A172 (cell line): ENCODE measurements at places on chromosomes 4 and X. TPM values are rescaled to one million over a fixed set of nuclear protein-coding genes. Genes with fewer than 3 reads are reported as not detected.

TFE3 gene
- total RNA-seq: 49.8 and 64.1 TPM in 2 replicates

BGN gene
- total RNA-seq: not detected in 2 replicates

- DNase-seq: peak; percentile 11
Measured at GRCh38 chrX:13717700-13718472, 16.5 kb downstream of the TRAPPC2 start.

DNA sequence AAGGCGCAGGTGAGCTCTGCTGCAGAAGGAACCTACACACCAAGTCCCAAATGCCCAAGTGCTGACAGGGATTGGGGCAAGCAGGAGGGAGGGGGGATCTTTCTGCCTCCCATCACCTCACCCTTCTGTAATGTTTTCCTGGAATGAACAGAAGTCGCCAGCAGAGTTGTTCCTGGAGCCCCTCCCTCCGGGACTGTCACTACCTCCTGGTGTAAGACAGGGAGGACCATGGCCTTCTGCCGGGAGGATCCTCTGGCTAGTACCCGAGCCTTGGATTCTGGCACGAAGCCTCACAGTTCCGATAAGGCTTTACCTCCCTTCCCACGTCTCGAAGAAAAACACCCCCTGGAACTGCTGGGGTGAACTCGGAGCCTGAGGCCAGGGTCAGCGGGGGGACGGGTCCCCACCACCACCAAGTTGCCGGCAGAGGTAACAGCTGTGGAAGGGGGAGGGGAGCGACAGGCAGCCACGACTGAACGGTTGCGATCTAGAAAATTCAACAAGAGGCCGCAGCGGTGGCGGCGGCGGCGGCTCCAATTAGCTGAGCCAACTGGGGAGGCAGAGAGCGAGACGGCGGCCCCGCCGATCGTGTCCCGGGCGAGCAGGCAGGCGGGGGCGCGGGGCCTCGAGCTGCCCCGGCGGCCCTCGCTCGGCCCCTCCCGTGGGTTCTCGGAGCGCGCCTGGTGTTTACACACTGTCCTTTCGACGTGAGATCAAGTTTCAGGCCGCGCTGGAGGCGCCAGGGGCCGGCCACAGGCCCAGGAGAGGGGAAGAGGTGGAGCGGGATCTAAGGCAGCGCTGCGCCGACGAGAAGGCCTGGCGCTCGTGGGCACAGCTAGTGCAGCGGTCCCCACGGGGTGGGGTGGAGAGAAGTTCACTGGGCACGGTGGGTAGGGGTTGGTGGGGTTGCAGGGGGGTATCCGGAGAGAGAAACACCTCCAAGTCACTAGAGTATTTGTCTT, 53.7 kb upstream of the BCOR start:
- no peak for DNase-seq

- DNase-seq: peak; percentile 46
Measured at GRCh38 chrX:141341341-141341740, 99.0 kb upstream of the SPANXC start.

DNA sequence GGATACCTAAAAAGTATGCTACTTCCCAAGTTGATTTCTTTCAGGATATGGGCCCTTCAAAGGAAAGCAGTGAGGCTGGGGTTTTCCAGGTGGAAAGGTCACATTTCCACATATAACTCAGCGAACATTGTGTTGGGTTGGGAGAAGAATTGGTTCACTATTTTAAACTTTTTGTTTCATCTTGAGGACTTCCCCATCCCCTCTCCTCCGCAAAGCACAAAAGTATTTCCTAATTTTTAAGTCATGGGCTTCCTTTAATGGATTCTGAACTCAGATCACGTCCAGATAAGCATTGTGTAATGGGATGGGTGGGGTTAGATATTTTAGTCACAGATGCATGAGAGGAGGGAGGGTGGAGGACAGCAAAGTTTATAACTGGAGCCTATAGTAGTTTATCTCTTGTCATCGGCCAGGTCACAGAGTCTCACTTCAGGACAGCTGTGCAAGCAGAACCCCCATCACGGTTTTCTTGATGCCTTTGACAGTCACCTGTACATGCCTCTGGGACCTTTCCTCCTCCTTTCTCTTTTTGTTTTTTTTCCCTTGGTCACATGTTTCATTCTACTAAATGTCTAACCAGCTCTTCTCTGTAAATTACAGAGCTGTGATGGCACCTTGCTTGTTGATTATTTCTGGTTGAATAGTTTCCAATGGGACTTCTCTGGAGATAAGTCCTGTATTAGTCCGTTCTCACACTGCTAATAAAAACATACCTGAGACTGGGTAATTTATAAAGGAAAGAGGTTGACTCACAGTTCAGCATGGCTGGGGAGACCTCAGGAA, 115.4 kb downstream of the PTTG2 start:
- no peak for DNase-seq

DNA sequence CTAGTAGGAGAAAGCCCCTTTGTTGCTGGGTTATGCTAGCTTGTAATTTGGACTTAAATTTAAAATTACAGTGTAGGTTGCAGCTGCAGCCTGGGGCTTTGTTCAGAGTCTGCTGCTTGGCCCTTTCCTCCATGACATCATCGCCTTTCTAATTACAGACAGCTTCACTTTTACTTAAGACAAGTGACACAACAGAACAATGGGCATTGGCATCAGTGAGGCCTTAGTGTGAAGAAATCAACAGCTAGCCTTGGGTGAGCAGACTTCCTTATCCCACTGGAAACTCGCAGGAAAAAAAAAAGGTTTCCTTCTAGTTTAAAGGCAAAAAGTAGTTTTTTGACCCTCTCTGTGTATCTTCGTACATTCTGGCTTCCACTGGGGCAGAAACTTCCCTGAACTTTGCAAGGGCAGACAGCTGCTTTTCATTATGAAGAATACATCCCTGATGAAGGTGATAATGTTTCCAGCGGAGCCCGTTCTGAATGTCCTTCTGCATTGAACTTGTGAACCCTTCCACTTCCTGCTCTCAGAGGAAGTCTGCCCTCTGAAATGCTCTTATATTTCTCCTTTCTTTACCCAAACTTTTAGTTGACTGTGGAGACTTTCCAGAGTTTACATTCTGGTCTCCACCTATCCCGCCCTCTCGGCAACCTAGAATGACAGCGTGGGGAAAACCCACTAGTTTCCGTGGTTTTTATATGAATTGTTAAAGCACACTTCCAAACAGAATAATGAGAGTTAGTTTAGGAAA, 123.2 kb upstream of the FAM9C start:
- no peak for DNase-seq

- no peak for DNase-seq
Measured at GRCh38 chrX:65588795-65589194, 54.2 kb upstream of the LAS1L start.

DNA sequence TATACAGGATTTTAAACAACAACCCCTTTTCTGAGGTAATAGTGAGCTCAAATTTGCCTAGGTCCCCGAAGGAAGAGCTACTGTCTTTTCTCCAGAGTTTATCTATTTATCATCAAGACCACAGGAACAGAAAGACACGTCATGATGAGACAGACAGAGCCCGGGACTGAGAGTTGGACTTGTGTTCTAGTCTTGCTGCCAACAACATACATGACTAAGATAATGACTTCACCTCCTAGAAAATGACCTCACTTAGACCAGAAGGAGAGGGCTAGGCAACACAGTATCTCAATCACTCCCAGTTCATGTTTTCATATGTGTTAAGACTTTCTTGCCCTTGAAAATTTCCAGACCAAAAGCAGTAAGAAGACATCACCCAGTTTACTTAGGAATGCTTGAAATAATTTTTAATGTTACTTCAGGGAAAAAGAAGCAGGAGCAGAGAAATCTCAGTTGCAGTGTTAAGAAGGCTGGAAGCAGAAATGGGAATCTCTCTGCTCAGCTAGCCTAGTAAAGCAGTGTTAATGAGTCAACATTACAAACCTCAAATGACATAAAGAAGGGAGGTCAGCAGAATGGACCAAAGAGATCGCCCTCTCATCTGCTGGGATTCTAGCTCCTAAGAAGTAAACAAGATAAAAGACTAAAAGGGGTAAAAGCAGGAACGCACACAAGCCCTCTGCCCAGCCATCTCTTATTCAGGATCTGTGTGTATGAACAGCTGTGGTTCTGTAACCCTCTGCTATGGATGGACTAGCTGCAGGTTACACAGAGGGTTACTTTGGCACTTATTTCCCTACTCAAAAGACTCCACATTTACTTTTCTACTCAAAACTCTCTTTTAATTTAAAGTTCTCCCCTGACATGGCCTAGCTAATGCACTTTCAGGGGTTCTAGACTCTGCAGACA, 24.8 kb downstream of the PDGFC start:
- peak; percentile 90 for DNase-seq

GRCh38 chrX:27995611-27996010, 14.4 kb upstream of the DCAF8L1 start:
- DNase-seq: no peak
